ENCODE measurements at places on chromosomes 5 and 9.

GRCh38 chr5:158387499-158387898, 528.6 kb upstream of the CLINT1 start:
- no peak for DNase-seq

GRCh38 chr9:95499847-95500246, 16.9 kb downstream of the PTCH1 start:
- no peak for DNase-seq

GRCh38 chr9:89879701-89880100, 274.9 kb downstream of the GADD45G start:
- no peak for DNase-seq

DNA sequence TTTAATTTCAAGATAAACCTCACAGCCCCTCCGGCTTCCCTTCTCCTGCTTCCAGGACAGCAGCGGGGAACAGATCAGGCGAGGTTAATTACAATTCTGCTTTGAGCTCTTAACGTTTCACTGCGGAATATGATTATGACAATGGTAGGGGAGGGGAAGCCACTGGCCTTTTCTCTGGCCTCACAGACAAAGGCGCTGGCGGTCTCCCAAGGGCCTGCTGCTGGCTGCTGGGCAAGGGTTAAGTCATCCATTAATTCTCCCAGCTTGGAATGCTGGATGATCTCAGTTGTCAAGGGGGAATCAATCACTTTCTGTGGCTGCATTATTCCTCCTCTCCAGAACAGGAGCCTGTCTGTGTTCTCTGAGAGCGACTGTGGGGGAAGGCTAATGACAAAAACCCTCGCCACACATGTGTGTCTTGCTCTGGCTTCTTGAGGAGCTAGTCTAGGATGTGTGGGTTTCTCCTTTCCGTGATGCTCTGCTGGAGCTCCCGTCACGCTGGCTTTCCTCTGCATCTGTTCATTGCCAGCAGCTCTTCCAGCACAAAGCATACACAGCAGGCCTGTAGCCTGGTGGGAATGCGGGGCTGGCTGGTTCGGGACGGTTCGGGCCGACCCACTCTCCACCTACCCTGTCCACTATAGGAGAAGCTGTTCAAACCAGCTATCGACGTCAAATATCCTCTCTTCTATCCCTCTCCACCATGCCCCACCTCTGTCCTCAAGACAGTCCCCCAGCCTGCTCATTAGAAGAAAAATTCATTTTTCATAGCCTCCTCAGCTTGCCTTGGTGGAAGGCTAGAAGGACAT, 82.8 kb downstream of the DCP2 start:
- DNase-seq: no peak

DNA sequence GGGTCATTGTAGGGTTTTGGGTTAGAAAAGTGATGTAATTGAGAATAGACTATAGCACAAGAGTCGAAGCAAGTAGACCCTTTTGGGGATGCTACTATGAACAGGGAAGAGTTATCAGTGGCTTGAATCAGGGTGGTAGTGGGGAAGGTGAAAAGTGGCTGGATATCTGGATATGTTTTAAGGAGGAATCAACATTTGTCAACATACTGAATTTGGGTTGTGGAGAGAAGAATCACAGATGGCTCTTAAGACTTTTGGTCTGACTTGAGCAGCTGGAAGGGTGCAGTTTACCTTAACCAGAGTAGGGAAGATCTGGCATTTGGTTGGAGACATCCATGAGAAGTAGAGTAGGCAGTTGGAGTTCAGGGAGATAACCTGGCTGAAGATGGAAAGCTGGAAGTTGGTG, 38.5 kb upstream of the FCHO2 start:
- no peak for DNase-seq

DNA sequence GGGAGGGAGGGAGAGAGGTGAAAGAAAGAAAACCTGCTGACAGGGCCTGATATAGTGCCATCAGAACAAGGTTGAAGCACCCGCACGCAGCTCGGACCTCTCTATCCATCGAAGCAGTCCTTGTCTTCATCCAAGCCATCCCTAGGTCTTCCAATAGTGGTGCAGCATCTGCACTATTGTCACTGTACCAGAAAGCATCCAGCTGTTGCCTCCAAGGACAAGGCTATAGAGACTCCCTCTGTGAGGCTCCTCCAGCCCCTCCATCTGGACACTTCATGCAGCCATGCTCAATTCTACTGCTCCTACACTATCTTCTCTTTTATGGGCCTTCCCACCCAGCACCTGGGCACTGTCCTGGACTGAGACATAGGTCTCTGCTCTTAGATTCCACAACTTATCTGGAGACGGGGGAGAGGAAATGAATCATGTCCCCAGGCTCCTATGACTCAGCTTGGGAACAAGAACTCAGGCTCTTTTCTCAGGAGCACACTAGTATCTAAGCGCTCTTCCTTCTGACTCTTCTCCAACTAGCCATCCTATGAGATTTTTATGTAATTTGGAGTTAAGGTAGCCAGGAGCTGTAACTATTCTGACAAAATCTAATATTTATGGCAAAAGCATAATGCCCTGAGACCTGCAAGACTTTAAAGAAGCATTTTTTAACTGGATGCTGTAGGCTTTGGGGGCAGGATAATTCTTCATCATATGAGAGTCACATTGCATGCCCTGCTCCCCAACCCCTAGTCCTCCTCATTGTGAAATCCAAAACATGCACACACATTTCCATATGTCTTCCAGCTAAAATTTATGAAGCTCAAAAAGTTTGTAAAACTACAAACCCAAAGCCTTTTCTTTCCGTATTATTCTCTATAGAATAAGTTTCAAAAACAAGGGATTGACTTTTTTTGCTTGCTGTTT, 446.8 kb downstream of the CCDC171 start:
- DNase-seq: no peak

- DNase-seq: no peak
These were observed 550.1 kb upstream of the ZNF462 start for GRCh38 chr9:106312906-106313305.

GRCh38 chr5:74916831-74917710, 50.9 kb upstream of the FAM169A start:
- no peak for DNase-seq

GRCh38 chr5:124262991-124263571, 483.4 kb downstream of the ZNF608 start:
- no peak for DNase-seq

DNA sequence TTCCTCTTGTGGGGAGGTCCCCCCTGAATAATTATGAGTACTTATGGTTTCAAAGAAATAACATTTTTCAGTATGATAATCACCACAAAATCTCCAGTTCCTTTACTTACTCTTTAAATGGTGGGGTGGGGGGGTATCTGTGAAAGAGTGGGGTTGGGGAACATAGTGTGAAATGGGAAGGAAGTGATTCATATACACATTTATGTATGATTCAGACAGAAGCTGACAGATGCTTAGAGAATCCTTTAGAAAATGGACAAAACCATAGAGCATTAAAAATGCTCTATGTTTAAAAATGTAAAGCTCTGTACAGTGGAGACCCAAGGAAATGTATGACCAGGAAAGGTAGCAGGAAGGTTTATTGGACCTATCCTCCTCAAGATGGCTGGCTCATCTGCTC, 267.5 kb upstream of the GRIA1 start:
- no peak for DNase-seq

- DNase-seq: no peak
These were observed 159.4 kb upstream of the NR3C1 start for GRCh38 chr5:143562935-143563334.

DNA sequence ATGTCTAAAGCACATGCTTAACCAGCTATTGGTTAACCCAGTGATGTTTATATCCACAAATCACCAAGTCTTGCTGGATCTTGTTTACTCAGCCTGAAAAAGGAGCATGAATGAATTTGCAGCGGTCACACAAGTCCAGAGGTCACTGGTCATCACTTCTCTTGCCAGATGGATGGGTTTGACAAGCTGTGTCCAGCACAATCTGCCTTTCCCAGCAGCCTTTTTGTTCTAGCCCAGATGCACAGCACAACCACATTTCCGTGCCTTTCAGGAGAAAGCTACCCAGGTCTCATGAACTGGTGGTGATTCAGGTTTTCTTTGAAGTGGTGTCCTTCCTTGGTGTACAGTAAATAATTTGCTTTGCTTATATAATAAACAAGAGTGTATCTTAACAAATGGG, 32.1 kb downstream of the TMEM252 start:
- DNase-seq: no peak

- no peak for DNase-seq
These were observed 309.8 kb downstream of the TAF11L14 start for GRCh38 chr5:17944046-17944445.

GRCh38 chr9:128943832-128944620, 3.4 kb downstream of the DOLK start:
- no peak for DNase-seq

GRCh38 chr9:13688223-13688989, 408.9 kb upstream of the MPDZ start:
- no peak for DNase-seq

GRCh38 chr9:84857211-84857610, 187.7 kb downstream of the NTRK2 start:
- no peak for DNase-seq

GRCh38 chr5:82512025-82512424, 233.9 kb upstream of the RPS23 start:
- DNase-seq: no peak
